ENCODE measurements at places on chromosomes 1 and 21.

GRCh38 chr1:202805886-202806844 lies 2.1 kb downstream of the KDM5B start:
- no peak for DNase-seq

- no peak for DNase-seq
Observed at GRCh38 chr1:226663327-226663704, 75.8 kb downstream of the ITPKB start.

DNA sequence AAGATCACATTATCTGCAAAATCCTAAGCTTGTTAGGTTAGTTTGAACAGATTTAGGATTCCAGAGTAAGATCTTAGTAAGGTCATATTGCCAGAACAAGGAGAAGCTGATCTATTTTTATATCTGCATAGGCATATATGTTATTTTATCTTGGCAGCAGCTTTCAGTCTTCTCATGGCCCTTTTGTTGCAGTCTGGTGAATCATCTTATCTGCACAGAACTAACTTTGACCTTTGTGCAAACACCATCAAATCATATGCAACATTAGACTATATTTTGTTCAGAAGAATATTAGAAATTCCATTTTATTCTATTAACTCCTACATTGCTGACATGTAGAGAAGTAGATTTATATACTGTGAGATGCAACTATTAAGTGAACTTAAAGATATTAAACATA lies 107.3 kb downstream of the CLEC20A start:
- DNase-seq, result no peak

DNA sequence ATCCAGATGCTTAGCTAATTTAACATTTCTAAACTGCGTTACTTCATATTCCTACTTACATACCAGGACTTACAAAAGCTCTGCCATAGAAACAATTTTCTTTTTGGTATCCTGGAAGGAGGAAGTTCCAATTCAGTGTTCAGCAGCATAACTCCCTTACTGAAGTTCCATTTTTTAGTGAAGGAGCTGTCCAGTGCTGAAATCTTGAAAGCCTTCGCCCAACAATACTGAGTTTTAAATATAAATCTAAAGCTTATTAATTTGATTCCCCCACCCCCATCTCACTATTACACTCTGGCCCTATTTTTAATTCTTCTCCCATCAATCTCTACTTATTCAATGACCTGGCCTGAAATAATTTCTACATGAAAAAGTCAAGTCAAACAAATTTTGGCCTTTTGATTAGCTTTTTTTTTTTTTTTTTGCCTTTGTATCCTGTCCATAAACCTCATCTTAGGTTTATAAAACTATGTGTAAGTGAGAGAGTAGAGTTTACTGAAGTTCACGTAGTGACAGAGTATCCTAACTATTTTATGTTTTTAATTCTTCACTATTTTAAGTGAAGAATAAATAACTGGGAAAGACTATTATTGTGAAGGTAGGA lies 323.0 kb upstream of the PLD5 start:
- no peak for DNase-seq

DNA sequence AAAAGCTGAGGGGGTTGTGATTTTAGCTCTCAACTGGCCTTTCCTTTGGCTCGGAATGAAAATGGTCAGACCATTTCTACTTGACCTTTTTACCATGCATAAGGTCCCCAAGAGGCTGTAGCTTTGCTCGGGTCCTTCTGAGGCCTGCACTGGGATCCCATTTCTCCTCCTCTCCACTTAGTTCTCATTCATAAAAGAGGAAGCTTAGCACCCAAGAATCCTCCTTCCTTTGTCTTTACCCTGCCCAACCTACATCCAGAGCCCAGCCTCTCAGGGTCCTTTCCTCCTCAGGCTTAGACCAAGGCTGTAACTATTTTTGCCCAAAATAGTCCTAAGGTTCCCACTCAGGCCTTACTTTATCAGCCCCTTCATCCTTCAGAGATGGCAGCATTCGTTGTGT lies 6.0 kb upstream of the SLC27A3 start:
- no peak for DNase-seq

- no peak for DNase-seq
Observed at GRCh38 chr1:218347336-218347722, 2.2 kb downstream of the TGFB2 start.

GRCh38 chr1:18469514-18469913 lies 11.2 kb upstream of the KLHDC7A start:
- DNase-seq, result no peak

DNA sequence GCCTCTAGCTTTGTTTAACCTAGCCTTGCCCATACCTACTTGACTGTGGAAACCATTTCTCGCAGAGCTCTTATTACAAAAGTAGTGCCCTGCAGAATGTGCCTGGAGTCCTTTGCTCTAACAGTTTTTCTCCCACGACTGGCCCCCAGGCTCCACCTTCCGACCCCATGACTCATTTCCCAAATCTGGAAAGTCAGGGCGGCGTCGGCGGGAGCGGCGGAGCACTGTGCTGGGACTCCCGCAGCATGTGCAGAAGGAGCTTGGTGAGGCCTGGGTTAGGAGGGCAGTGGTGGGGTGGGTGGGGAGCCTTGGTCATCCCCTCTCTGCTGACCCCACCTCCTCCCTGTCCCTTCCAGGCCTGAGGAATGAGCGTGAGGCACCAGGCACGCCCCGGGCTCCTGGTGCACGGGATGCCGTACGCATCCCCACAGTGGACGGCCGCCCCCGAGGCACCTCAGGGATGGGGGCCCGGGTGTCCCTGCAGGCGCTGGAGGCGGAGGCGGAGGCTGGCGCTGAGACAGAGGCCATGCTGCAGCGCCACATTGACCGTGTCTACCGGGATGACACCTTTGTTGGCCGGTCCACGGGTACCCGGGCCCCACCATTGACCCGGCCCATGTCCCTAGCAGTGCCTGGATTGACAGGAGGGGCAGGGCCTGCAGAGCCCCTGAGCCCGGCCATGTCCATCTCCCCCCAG lies 47.5 kb downstream of the YARS1 start:
- no peak for DNase-seq

Measured in esophagus squamous epithelium (tissue), 5 donors.